SHP77 (cell line): ENCODE measurements at places on chromosomes 3 and 15.

DNA sequence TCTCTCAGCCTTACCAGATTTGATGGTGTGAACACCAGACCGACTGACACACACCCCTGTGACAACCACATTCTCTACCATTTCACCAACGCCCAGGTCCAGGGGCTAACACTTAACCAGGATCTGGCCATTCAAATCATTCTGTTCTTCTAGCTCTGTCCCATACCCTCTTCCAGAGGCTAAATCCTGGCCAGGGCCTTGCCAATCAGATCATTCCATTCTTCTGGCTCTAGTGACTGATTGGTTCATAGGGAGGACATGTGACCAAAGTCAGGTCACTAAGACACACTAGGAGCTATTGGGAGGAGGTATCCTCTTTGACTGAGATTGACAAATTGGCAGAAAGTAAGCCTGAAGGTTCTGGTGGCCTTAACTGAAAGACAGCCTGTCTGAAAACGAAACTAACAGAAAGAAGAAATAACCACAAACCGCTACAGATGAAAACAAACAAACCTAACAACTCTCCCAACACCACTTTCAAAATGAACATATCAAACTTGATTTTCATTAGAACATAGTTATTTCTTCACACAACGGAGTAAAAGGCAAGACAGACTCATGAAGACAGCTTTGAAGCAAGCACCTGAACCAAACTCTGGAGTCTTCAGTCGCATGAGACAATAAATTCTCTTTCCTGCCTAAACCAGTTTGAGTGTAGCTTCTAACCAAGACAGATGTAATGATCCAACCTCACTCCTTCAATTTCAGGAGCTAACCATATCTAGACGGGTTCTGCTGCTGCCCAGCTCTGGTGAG is 68.5 kb downstream of the TRANK1 start:
- DNase-seq, result peak; percentile 3

DNA sequence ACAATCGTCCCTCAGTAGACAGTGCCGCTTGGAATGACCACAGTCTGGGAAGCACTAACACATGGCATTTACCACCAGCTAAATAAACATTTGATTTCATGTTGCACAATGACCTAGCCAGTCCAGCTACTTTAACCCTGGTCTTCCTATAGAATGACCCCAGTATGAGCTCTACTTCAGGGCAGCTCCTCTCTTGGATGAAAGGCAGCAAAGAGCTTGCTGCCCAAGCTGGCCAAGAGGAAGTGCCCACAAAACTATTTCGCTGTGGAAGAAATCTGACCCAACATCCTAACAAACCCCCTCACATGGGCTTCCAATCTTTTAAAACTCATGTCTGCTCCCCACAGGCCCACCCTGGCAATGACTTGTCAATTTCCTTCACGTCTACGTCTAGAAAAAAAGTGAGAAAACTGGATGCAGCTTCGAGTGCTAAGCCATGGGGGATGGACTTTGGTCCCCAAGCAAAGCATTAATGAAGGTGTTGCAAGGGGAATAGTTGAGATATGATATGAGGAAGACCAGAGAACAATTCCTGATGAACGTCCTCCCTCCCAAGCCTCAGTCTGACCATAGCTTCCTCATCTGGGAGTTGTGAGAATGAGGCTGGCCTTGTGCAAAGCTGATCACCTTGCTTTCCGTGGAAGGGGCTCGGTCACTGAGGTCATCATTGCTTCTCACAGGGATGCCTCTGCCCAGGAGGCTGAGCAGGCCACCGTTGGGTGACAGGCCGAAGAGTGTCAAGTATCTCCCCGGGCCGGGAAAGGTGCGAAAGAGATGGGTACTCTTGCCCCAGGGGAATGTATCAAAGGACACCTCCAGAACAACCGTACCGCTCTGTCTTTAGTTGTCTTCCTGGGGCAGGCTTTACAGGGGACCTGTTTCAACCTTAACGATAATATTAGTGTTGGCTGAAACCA is 964 bp downstream of the SLC25A20 start:
- DNase-seq, result peak; percentile 26

GRCh38 chr3:64216274-64217147 is 8.8 kb downstream of the PRICKLE2 start:
- DNase-seq, result peak; percentile 20

DNA sequence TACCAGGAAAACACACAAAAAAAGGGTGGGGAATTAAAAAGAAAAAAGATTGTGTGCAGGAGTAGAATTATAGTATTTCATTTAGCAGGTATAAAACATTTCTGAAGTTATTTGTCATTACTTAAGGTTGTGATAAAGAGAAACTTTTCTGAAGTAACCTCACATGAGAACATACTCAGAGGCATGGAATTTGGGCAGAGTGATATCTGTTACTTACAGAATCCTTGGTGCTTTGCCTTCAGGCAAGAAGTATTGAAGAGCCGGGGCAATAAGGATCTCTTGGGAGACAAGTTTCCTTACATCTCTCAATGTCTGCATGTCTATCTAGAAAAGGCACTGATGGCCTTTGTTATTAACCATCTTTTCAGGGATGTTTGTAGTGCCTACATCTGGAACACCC is 179.7 kb upstream of the ROBO1 start:
- DNase-seq, result no peak

DNA sequence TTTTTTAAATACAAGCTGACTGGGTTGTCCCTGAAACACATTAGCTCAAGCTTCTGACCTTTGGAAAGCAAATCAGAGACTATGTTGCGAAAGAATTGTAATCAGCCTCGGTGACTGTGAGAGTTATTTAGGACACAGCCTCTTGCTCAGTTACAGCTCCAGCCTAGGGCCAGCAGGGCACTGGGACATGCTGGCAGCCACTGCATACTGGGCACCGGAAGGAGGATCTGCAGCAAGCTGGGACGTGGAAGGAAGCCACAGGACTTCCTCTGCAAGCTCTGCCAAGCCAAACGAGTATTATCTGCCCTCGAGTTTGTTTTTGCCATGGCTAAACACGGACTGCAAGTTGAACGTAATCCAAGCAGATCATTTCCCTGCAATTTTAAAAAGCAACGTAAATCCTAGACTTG is 24.4 kb upstream of the COPG1 start:
- peak; percentile 58 for DNase-seq

DNA sequence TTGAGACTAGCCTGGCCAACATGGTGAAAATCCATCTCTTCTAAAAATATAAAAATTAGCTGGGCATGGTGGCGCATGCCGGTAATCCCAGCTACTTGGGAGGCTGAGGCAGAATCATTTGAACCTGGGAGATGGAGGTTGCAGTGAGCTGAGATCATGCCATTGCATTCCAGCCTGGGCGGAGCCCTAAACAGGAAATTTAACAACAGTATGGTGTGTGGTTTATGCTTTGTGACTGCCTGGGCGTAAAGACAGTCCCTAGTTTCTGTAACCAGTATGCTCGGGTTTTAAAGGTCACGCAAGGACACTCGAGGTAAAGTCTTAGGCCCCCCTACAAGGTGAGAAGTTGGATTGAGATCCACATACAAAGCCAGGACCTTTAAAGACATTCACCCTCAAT is 43.3 kb downstream of the USP50 start:
- DNase-seq, result no peak

DNA sequence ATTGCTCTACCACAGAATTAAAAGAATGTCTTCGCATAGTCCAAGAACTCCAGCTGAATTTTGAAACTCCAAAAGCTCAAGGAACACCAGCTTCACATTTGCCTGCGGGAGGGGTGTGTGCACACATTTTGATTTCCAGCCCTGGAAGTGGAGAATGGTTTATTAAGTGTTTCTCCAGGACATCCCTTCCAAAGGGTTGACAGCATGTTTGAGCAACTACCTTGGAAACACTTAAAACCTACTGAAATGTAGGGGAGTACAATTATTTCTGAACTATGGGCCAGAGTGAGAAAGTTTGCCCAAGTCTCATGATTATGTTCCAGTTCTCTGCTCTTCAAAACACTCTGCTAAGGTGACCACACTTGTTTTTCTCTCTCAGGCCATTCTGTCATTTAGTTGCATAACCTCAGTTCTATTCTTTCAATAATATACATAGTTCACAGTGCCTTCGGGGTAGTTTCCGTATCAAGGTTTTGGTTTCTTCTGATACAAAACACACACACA is 7.9 kb downstream of the ACP3 start:
- DNase-seq, result no peak

DNA sequence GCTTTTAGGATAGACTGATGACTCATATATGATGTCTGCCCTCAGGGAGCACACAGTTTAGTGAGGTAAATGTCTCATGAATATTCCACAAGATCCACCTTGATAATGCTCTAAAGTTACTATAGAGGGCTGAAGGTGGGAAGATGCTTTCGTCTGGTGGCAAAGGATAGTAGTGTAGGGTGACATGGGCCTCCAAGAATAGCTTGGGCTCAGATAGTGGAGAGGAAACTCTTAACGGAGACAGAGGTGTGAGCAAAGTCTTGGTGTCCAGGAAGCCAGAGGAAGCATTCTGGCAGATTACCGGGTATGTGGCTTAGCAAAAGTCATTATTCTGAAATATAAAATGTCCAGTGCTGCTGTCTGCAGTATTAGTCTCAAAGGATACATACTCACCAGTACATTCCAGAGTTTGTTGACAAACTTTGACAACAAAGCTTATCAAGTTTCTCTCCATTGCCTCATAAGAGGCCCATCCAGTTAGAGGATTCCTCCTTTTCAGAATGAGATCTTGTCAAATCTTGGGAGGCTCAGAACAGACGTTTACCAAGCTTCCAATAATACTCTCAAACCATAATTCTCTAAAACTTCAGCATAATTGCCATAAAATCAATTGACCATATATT is 316.7 kb downstream of the LPP start:
- DNase-seq, result no peak

DNA sequence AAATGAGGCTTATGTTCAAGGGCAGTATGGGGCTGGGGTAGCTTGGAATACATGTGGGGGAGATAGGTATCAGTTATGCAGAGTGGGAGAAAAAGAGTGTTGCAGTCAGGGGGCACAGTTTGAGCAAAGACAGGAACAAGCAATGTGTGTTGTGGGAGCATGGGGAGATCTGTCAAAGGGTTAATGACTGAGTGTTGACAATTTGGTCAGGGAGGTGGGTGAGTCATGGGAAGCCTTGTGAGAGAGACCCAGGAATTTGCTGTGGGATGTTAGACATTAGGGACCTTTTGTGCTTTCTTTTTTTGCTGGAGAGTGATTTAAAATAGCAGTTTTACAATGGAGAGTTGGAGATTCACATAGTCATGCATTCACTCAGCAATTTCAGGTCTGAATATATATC is 221.6 kb upstream of the NR2E3 start:
- DNase-seq, result no peak

- no peak for DNase-seq
Measured at GRCh38 chr15:25176991-25177954, 222.5 kb downstream of the SNRPN start.

DNA sequence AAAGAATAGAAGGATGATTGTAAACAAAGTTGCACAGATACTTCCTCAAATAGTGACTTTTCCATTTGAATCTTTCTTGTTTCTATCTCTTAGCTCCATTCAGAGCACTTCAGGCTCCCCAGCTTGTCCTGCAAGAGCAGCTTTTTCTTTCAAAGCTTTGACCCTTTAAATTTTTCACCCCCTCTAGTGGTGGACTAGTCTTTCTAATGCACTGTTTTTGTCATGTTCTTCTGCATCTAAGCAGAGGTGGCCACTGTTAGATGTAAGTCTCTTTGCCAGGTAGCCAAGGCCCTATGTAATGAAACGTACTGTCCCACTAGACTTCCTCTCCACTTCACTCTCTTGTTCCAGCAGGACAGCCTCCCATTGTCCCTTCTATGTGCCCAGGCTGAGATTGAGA is 74.0 kb upstream of the MANF start:
- peak; percentile 16 for DNase-seq

DNA sequence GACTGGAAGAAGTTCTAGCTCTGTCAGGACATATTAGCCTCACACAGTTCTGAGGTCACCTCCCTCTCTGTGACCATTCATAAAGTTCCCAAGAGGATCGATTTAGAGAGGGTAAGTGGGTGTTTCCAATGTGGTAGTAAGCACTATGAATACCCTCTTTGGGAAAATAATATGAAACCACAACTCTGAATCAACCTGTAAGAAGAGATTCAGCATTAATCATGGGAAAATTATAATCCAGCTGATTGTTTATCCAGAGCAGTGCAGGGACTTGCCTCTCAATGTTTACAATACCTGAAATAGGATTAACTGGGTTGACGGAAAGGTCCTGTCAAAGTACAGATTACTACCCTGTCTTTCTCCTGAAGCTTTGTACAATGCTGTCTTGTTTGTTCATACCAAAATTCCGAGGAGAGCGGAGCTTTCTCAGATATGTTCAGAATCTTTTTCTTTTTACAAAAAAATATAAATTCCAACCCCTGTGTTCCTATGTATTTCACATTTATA is 302.9 kb upstream of the DPPA4 start:
- DNase-seq, result no peak

GRCh38 chr3:112634786-112635541 is 6.0 kb downstream of the CCDC80 start:
- DNase-seq, result no peak

DNA sequence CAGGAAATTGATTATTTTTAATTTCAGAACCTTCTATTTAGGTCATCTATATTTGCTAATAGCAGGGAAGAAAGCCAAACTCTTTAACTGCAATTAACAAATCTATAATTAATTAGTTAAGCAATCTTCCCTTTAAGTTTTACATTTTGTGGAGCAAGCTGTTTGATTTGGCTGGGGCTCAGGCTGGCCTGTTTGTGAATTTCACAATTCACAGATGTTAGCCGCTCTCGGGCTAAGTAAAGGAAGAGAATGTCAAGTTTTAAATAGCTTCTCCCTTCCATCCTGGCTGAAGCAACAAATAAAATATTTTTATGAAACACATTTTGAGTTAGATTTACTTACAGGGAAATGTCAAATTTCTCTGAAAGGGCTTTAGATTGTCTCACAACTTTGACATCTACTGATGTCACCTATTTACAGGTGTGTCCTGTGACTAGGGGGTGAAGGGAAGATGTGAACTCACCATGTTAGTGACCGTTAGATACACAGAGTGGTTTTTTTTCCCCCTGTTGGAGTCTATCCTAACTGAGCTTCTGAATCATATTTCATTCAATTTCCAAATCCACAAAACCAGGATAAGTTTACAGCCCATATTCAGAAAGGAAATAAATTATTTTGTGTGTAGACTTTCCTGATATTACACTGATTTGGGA is 1.3 kb upstream of the TP63 start:
- no peak for DNase-seq
